ENCODE measurements at places on chromosomes 3 and 15. TPM values are rescaled to one million over a fixed set of nuclear protein-coding genes. Genes with fewer than 3 reads are reported as not detected.

- no peak for DNase-seq
Observed at GRCh38 chr3:47603332-47603731, 24.7 kb upstream of the CSPG5 start.

GRCh38 chr3:87181551-87181950 is 45.6 kb upstream of the CHMP2B start:
- DNase-seq: no peak

DNA sequence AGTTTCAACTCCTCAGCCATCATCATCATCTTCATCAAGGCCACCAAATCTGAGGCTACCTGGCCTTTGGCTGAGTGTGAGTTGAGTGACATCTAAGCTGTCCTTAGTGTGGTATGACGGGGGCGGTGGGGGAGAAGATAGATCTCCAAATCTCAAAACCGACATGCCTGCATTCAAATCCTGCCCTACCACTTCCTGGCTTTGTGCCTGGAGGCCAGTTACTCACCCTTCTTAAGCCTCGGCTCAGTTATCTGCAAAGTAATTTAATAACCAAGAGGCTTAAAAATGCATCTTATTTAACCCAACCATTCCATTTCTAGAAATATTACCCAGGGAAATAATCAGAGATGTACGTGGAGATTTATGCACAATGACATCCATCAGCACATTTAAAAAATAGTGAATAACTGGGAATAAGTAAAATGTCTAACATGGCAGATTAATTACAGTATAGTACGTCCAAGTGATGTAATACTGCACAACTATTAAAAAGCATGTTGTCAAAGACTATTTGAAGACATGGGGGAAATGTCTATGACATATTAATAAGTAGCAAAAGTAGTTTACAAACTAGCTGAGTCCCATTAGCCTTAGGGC is 167.4 kb downstream of the NTRK3 start:
- no peak for DNase-seq

DNA sequence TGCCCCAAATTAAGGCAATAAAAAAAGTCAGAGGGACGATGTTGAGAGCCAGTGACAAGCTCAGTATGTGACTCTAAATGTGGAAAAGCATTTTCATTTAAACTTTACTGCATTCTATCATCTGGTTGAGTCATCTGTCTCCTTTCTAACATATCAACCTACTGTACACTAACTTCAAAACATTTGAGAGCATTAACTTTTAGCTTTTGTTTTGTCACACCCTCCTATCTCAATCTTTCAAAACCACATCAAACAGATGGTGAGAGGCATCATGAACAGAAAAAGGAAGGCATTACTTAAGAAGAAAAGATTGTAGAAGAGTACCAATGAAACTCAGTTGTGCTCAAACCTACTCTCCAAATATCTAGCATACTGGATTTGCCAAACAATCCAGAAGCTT is 4.8 kb downstream of the LRRC58 start:
- no peak for DNase-seq

DNA sequence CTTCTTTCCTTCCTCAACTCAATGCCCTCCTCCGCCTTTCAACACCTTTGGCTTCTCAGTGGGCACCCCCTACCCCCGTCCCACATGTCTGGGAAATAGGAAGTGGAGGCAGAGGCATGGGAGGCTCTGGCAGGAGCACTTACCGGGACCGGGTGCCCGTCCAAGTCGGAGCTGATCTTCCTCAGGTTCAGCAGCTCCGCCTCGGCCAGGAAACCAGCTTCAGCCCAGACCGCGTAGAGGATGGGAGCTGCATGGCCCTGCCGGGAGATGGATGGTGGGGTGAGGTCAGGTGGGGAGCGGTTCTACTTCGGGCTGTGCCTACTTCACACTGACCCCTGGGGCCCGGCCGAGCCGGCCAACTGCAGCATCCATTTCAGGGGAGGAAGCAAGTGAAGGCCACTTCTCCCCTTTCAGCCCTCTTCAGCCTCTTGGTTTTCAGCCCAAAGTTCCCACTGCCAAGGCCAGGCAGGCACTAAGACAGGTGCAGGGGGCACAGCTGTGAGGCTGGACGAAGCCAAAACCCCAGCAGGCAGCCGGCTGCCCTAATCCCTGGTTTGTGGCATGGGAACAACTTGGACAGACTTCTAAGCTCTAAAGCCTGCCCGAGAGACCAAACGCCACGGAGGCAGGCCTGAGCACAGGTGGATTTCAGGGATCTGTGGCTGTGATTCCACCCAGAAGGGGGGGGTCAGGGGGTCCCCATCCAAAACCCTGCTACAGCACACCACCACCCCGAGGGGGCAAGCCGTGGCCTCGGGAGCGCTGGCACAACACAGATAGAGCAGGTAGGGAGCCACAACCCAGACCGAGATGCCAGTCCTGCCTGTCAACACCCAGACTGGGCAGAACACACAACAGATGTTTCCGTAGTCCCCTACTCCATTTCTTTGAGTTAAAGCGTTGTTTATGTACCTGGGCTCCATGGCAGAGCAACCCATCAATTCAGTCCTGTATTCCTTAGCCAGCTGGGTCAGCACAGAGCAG is 14.5 kb downstream of the TKT start:
- no peak for DNase-seq

DNA sequence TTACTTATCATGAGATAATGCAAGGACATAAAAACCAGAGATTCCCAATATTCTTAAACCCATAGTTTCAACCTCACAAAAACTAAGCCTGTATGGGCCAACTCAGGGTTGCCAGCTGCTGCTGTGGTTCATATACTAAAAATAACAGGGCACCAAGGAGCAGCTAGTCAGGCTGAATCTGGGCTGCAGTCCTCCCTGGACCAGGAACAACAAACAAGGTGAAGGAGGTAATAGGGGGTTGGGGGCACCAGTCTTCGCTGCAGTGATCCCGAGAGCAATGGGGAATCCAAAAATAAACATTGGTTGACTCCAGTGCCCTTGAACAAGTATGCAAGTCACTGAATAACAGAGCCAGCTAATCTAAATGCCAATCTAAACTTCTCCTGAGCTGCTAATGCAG is 108.9 kb downstream of the MECOM start:
- DNase-seq: no peak

DNA sequence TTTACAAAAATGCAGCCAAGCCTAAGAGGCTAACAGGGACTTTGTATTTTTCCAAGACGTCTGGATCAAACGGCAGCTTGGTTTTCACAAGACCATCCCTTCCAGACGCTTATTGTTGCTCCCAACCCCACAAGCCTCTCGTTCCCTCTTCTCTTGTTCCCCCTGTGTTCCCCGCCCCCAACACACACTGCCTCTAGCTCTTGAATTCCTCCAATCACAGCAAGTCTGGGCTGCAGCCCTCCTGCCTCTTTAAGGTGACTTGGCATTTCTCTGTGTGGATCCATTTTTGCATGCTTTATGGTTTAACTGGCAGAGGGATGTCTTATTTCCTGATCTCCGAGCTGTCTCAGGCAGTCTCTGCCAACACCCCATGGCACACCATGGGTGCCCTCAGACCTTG is 182.2 kb downstream of the ABHD5 start:
- no peak for DNase-seq

DNAH1 gene
- 2.9 TPM for total RNA-seq

AADAC gene
- 0.57 TPM for total RNA-seq
